ENCODE measurements at places on chromosomes 12 and 14.

GRCh38 chr14:50335989-50336824 lies 24.1 kb downstream of the DMAC2L start:
- DNase-seq = no peak

DNA sequence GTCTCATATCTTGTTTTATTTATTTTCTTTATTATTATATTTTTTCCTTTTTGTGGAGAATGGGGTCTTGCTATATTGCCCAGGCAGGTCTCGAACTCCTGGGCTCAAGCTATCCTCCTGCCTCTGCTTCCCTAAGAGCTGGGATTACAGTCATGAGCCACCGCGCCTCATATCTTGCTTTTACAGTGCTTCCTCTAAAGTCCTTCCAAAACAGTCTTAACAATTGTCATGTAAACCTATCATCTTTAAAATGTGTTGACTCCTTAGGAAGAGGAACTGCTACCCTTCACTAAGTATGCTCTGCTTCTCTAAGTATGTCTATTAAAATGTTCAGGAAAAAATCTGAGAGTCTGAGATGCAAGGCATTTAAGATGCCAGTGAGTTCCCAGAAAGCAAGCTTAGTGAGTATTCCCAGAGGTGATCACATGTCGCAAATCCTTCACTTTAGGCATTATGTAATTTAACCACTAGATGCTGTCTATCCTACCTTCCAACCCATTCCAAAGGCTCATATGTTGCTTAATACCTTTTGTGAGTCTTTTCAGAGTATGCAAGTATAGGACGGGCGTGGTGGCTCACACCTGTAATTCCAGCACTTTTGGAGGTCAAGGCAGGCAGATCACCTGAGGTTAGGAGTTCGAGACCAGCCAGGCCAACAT lies 19.7 kb upstream of the FOXJ2 start:
- DNase-seq = no peak

DNA sequence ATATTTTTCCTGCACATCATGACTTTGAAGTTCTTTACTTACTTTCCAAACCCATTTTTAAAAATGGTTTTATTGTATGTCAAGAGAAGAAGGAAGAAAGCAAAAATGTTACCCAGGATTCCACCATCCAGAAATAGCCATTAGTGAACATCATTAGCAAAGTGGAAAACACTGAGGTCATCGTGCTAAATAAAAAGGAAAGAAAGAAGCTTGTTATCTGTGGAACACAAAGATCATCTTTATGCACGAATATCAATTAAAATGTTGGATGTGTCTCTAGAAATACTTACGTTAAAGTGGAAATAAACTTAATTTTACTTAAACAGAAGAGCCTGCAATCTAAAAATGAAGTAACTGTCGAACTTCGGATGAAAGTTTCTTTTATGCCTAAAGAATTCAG lies 27.3 kb downstream of the SFSWAP start:
- DNase-seq = no peak

- no peak for DNase-seq
Observed at GRCh38 chr14:96203635-96204034, 1.0 kb upstream of the BDKRB2 start.

- no peak for DNase-seq
Observed at GRCh38 chr14:102145395-102145794, 5.7 kb downstream of the WDR20 start.

- DNase-seq = no peak
Observed at GRCh38 chr12:103386451-103386850, 109.3 kb downstream of the C12orf42 start.

- DNase-seq = no peak
Observed at GRCh38 chr12:77999074-77999715, 168.5 kb downstream of the NAV3 start.

- no peak for DNase-seq
Observed at GRCh38 chr12:71455028-71455737, 15.6 kb downstream of the LGR5 start.

- no peak for DNase-seq
Observed at GRCh38 chr12:26878661-26879119, 45.7 kb upstream of the ITPR2 start.

GRCh38 chr12:79555028-79555925 lies 135.5 kb downstream of the PAWR start:
- DNase-seq = no peak

DNA sequence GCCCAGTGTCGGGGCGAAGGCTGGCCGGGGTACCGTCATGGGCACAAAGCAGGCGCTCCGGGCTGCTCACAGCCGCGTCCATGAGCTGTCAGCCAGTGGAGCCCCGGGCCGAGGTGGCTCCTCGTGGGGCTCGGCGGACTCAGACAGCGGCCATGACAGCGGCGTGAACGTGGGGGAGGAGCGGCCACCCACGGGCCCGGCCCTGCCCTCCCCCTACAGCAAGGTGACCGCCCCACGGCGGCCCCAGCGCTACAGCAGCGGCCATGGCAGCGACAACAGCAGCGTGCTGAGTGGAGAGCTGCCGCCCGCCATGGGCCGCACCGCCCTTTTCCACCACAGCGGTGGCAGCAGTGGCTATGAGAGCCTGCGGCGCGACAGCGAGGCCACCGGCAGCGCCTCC lies 39.0 kb downstream of the KIF26A start:
- DNase-seq = no peak

GRCh38 chr12:8648576-8649205 lies 13.9 kb downstream of the MFAP5 start:
- peak; percentile 6 for DNase-seq

GRCh38 chr14:33505963-33506329 lies 444.9 kb downstream of the EGLN3 start:
- DNase-seq = no peak

GRCh38 chr14:22472935-22473854 lies 115.8 kb downstream of the DAD1 start:
- no peak for DNase-seq

DNA sequence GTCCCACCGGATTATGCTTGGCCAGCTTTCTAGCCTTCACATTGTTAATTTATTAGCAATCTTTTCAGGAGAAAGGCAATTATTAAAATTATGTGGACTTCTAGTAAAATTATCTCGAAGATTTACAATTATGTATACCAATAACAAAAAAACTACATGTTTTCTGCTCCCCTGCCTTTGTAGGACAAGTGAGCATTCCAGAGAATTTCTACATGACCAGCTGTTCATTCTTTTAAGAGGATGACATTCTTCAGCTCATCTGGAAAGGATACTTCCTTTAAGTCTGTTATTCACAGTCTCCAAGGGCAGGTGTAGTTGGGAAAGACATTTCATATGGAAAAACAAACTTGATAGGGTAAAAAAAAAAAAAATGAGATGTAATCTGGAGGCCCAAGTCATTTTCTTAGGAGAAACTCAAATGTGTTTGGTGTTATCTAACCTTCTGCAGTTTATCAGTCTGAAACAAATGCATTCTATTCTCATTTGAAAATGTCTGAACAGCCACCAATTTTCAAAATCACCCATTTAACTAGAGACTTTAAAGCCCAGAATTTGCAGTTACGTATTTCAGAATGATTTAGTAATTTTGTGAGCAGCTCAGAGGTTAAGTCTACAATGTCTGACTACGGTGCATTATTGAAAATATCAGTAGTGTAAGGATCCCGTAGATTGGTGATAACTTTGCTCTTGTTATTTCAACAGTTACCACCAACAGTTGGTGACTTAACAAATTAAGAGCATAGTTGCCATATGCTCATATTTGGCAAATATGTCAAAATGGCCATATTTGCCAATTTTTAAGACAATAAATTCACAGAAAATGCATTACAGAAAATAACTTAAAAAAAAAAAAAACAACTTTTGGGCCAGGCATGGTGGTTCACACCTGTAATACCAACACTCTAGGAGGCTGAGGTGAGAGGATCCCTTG lies 1.8 kb upstream of the PHLDA1 start:
- DNase-seq = no peak

- DNase-seq = no peak
Observed at GRCh38 chr12:4001841-4002240, 128.6 kb upstream of the PARP11 start.

DNA sequence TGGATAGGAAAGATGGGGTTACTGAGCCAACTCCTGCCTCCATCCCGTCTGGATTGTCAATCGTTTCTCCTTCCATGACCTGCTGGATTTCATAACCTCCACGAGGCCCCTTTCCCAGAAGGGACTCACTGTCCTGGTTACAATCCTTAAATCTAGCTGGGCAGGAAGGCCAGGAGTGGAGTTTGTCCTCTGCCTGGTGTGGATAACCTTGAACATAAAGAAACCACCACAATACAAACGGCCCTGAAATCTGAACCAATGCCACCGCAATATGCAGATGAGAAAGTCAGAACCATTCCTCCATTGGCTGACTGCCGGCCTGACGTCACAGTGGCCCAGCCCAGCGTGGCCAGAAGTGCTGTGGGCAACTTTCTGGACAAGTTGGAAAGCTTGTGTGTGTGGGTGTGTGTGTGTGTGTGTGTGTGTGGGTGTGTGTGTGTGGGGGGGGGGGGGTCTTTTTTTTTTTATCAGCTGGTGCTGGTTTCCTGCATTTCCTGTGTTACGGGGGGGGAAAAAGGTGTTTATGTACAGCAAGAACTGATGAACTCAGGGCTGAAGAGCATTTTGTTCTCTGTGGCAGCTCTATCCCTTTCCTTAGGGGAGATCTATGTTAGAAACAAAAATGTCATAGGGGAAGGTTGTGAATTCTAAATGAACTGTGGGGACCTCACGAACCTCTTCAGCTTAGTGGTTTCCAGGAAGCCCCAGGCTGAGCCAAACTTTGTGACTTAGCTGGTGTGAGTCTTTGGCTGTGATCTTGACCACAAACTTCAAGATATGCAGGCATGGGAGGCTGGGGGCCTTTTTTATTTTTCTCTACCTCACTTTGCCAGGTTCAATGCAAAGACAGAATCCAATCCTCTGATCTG lies 81.6 kb upstream of the MED13L start:
- DNase-seq = peak; percentile 15

- no peak for DNase-seq
Observed at GRCh38 chr12:120225852-120226640, 25.1 kb upstream of the RPLP0 start.

DNA sequence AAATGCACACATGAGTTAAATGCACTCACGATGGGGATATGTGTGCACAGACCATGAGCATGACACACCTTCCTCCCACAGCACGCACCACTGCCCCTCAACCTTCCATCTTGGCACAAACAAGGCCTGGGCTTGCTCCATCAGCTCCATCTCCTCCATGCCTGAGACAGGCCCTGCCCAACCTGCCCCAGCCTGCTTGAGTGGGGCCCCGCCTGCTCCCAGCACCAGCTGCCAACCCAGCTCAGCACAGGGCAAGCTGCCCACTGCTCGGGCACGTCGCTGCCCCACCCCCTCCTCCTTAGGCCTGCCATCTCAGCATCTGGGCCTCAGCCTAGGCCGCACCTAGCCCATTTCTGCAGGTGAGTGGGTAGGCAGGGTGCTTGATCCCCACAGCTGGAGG lies 27.6 kb upstream of the KRT78 start:
- no peak for DNase-seq

GRCh38 chr14:103074729-103075367 lies 9.2 kb upstream of the LBHD2 start:
- no peak for DNase-seq

DNA sequence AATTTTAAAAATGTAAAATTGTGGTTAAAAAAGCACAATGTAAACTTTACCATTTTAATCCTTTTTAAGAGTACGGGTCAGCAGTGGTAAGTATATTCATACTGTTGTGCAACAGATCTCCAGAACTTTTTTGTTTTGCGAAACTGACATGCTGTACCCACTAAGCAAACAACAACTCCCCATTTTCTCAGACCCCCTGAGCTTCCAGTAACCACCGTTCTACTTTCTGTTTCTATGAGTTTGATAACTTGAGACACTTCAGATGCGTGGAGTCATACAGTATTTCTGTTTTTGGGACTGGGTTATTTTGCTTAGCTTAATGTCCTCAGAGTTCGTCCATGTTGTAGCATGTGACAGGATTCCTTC lies 38.0 kb downstream of the CHST11 start:
- DNase-seq = no peak

DNA sequence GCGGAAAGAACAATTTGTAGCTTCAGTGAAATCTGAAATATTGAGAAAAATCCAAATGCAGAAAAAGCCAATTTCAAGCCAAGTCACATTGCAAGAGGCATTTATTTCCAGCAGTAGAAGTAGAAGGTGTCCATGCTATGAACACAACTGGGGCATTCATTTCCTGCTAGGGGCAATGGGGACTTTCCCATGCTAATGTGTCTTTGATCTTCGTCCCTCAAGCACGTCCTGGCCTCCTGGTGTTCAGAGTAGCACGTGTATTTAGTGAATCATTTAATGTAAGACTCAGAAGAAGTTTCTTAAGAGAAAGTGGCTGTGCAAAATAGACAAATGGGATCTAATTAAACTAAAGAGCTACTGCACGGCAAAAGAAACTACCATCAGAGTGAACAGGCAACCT lies 267.9 kb downstream of the TMEM132C start:
- no peak for DNase-seq

DNA sequence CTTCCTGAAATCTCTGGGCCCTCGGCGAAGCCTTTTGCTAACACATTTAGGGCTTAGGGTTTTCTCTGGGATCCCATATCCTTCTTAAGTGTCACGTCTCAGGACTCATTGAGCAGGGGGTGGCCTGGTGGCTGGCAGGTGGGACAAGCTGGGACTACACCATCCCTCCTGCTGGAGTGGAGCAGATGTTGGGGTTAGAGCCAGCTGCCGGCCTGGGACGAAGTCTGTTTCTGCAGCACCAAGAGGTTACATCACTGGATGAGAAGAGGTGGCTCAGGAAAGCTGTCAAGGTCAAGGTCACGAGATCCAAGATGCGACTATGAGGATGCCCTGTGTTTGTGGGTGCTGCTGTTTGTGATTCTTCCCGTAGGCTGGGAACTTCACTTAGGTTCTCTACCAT lies 16.3 kb downstream of the SMCO2 start:
- DNase-seq = no peak

GRCh38 chr14:78131616-78132015 lies 38.6 kb upstream of the NRXN3 start:
- no peak for DNase-seq

DNA sequence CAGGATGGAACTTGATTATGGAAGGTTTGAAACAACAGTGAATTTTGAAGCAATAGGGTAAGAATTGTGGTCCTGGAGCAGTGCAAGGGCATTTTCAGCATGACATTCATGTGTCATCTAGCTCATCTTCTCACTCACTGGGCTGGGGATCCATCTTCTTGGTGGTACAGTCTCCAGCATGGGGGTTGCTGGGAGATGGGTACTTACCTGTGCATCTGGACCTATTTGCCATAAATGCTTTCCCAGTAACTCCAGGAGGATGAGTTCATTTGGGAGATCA lies 7.2 kb downstream of the HSP90AA1 start:
- DNase-seq = no peak

- DNase-seq = peak; percentile 25
Observed at GRCh38 chr14:32075672-32076277, 1.3 kb upstream of the ARHGAP5 start.

GRCh38 chr12:10910380-10910779 lies 1.0 kb upstream of the TAS2R13 start:
- DNase-seq = no peak

All from stimulated activated CD4-positive, alpha-beta T cell treated with anti-CD3 and anti-CD28 coated beads, Interleukin-15, amount 100 ng/mL, for 1 hour (primary cell).